Naive thymus-derived CD4-positive, alpha-beta T cell (primary cell): ENCODE measurements at places on chromosomes 1 and 21.
A peak's percentile ranks its signal among the peaks of the same experiment; 100 is the strongest.

- no peak for DNase-seq
Observed at GRCh38 chr1:151369621-151370048, 2.9 kb downstream of the SELENBP1 start.

DNA sequence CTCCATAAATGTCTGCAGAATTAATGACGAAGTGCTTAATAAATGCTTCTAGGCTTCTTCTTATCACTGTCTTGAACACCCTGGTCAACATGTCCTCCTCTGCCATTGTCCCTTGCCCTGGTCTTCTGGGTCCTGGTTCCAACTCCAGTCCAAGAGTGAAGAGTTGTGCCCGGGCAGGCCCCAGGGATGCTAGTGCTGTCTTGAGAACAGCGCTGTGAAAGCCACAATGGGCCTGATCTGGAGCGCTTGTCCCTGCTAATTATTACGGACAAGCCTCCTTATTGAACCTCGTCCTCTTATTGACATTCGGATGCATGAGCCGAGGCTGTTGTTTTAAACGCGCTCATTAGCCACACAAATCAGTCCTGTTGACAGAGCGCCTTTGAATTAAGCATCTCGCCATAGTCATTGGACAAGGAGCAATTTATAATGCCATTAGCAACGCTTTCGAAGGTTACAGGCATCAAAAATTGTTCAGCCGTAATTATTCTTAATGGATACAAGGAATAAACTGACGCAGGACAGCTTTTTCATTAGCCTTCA, 211.6 kb upstream of the POU3F1 start:
- DNase-seq, result no peak

DNA sequence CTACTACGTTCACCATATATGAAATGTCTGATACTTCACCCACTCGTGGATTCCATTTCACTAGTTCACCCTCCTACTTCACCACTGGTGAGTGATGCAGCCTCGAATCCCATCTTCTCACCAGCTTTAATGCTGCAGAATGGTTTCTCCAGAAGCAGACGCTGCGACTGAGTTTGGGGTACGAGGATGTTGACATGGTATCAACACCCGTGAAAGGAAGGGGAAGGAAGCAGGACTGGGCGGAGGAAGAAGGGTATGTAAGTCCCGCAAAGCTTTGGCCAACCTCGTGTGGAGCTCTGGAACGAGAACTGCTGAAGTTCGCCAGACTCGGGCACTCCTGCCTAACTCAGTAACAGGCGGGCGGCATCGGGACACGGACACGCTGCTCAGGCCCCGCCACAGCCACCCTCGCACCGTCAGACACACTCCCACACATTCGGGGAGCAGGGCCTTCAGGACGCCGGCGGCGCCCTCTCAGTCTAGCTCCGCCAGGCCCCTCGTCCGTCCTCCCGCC, 833 bp upstream of the DIP2A start:
- DNase-seq, result peak; percentile 21

- no peak for DNase-seq
Observed at GRCh38 chr1:107972391-107973180, 7.6 kb upstream of the VAV3 start.

DNA sequence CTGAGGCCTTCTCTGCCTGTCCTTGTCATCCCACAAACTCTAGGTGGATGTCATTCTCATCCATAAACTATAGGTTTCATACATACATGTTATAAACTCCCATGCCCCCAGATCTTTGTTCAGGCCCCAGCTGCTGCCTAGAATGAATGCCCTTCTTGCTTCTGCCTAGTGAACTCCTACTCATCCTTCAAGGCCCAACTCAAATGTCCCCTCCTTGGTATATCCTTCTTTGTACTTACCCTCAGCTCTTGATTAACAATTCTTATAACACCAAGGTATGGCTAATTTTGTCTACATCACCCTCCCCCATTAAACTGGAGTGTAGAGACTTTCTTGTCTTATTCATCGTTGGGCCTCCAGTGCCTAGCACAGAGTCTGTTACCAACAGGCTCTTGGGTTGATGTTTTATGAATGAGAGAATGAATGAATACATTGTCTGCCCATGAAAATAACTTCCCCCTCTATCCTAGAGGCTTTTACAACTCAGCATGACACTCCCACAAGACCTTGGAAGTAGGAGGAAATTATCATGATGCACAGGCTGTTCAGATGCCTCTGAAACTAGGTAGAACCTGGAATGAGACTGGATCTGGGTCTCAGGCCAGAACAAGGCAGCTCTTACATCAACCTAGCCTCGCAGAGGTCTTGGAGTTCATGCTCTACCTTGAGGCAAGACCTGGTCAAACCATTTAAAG, 26.9 kb downstream of the EPHB2 start:
- DNase-seq, result no peak
